Ureter (tissue), 1 donor: ENCODE measurements at places on chromosomes 11 and 22.

DNA sequence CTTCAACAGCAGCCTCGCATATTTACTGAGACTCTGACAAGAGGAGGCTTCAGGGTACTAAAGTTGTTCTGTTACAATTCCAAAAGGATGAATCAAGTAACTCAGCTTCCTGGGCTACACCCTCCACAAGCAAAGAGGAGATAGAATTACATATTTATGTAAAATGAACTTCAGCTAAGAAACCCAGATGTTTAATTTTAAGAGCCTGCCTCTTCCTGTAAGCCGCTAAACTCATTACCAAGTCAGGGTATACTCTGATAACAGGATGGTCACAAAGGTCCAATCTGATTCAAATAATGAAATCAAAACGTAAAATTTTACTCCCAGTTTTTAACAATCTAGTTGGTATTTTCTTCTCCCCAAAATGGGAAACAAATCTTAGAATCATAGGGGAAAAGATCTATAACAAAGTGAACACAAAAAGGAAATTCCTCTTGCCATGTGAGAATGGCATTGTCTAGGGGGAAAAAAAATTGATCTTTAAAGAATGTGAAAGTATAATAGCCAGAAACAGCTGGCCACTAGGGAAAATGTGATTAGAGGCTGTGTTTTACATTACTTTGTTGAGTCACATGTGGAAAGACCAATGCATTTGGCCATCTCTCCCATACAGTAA, 30.9 kb downstream of the CHEK2 start:
- DNase-seq, result no peak

DNA sequence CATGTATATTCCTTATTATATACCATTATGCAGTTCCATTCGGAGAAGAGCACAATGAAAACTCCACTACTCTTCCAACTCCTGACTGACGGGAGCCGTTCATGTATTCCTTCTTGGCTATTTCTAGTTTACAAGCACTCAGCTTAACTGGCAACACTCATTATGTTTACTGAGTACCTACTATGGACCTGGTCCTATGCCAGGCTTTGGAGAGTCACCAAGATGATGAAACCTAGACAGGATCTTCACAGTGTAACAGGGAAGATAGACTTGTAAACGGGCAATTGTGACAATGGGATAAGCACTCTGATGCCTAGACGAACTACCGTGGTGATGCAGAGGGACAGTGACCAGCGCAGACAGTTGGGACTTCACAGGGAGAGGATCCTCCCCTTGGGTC, 22.3 kb upstream of the ST3GAL4 start:
- no peak for DNase-seq

DNA sequence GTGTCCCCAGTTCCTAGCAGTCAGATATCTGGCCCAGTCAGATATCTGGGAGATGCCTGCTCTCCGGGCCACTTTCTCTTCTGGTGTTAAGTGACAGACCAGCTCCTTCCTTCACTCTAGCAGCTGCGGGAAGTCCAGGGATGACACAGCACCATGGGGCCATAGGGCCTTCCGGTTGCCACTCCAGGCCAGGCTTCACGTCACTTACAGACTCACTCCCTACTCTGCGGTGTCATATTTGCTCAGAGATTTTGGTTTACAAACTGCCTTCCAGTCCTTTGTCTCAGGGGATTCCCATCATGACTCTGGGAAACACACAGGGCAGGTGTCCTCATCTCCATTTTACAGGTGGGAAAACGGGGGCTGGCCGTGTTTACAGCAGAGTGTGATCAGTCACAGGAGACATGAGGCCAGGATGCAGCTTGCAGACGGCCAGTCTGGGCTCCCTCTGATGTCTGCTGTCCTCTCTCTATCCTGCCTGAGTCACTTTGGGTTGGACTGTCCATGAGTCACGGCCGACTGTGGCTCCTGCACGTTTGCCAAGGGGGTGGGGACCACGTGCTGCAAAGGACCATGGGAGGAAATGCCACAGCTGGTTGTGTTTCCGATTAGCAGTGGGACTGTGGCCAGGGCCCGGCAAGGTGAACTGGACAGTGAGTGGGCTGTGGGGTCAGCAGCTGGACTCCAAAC, 8.2 kb upstream of the TBC1D22A start:
- peak; percentile 96 for DNase-seq

GRCh38 chr11:85762226-85762625, 48.7 kb downstream of the SYTL2 start:
- no peak for DNase-seq

GRCh38 chr11:1780700-1781592, 17.2 kb upstream of the CTSD start:
- peak; percentile 46 for DNase-seq

DNA sequence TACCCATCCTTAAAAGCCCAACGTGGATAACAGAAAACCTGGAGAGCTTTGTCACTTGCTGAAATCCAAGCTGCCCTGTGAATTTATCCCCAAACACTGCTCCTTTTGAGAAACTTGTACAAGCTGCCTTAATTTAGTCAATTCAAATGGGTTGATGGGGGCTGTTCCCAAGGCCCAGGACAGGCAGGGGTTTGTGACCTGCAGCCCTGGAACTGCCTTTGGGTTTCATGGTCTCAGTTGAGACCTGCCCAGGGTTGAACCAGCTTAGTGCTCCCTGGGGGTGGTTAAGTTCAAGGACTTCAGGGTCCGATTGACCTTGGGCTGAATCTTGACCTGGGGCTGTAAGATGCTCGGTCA, 112.1 kb upstream of the OR4B1 start:
- peak; percentile 19 for DNase-seq
